ENCODE measurements at places on chromosomes 4 and X. TPM values are rescaled to one million over a fixed set of nuclear protein-coding genes. Genes with fewer than 3 reads are reported as not detected.

Gene JCHAIN
- not detected for polyA plus RNA-seq

Gene DUSP21
- polyA plus RNA-seq, result not detected

Gene IBSP
- polyA plus RNA-seq, result not detected

Gene FATE1
- not detected for polyA plus RNA-seq

Gene PHOX2B
- polyA plus RNA-seq, result not detected

Gene CMC4
- 28.7 TPM for polyA plus RNA-seq

Gene TCP11X2
- not detected for polyA plus RNA-seq

Gene PRDM8
- polyA plus RNA-seq, result 2.4 TPM

Gene NDST4
- not detected for polyA plus RNA-seq

Gene CSAG3
- not detected for polyA plus RNA-seq

GRCh38 chr4:99983289-99983943 is 33.3 kb upstream of the H2AZ1 start:
- no peak for DNase-seq

DNA sequence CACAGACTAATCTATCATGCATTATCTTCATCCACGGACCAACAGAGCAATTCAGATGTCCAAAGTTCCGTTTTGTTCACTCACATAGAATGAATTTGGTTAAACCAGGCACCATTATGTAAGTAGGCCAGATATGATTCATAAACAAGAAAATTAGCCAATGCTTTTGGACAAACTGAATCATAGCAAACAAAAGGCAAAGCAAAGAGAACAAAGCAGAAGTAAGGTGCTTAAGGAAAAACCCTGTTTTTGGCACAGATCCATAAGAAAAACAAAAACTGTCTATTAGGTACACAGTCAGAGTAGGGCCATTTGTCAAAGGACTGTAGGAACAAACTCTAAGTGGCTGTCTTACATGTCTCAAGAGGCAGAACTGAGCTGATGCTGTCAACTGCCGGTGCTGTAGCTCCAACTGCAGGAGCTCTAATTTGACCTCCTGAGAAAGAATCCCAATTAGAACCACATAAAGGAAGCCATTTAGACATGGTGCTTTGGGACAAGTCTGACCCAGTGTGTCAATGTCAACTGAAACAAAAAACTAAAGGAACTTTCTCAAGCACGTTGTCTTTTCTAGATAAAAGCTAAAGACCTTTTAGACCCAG is 146.7 kb downstream of the COL25A1 start:
- no peak for DNase-seq

GRCh38 chrX:13189380-13189779 is 130.5 kb downstream of the ATXN3L start:
- DNase-seq, result no peak

- DNase-seq, result no peak
Measured at GRCh38 chrX:43504394-43504793, 151.7 kb upstream of the MAOA start.

- DNase-seq, result no peak
Measured at GRCh38 chr4:108529984-108530905, 90.1 kb upstream of the RPL34 start.

- no peak for DNase-seq
Measured at GRCh38 chr4:104206784-104207183, 287.9 kb downstream of the CXXC4 start.

GRCh38 chr4:78987683-78988082 is 48.4 kb upstream of the PAQR3 start:
- no peak for DNase-seq

DNA sequence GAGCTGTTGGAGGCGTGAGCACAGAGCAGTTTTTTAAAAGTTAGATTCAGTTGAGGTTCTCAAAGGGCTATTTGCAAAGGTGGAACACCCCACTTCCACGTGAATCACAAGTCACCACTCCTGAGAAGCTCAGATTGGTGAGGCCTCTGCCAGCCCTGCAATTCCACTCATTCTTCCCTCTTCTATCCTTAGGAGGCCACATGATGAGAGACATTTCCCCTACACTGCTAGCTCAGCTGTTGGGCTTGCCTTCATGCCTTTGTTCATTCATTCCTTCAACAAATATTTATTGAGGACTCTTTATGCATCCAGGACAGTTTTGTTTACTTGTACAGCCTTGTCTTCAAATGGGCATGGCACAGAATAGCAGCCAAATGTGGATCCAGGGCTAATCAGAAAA is 3.7 kb downstream of the SRPX2 start:
- no peak for DNase-seq

DNA sequence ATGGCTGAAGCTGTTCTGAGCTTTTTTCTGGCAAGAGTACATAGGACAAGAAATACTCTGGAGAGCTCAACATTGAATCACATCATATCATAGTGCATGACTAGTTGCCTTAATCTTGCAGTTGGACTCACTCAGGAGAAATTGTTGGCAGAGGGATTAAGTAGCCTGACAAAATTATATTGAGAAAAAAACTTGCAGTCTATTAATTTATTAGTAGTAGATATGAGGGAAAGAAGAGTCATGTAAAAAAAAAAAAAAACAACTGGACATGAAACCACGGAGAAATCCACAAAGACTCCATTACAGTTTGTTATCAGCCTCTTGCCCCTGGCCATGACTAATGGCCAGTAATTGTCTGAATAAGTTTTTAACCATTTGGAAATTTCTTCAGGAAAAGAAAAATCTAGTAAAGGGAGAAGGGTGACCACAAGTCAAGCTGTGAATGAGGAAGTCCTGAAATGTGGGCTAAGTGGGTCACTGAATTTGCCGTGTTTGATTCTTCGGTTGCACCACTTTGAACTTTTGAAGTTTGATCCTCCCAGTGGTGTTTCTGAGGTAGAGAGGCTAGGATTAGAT is 45.6 kb downstream of the FHL1 start:
- DNase-seq, result no peak

DNA sequence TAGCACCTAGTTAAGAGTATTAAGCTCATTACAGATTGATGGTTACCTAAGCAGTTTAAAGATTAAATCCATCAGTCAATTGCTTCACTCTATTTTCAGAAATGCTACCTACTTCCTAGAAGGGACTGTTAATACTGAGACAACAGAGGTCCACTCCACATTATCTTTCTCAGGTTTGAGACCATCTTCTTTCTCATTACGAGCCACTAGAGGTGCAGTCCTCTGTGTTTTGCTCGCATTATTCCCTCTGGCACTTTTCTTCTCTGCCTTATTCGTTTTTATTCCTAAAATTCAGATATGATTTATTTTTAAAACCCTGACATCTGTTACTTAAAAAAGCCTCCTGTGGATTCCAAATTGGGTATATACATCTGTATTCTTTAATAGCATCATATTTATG is 459.1 kb downstream of the FSTL5 start:
- no peak for DNase-seq

GRCh38 chr4:89598602-89599001 is 238.4 kb downstream of the SNCA start:
- DNase-seq, result no peak

- no peak for DNase-seq
Measured at GRCh38 chr4:100288811-100289529, 98.7 kb upstream of the DDIT4L start.

DNA sequence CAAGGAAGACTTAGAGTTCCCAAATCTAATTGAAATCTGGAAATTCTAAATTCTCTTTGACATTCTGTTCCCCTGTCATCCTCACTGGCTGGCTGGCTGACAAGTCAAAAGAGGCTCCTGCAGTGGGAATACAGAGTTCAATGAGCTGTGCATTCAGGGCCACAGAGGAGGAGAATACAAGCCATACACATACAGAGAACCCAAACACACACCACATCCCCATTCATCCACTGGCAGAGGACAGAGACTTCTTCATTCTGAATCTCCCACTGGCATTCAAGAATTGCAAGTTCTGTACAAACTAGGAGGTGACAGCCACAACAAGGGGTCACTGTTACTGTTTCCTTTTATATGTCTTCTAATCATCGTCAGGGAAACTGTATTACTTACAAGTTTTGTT is 49.7 kb downstream of the SAT1 start:
- DNase-seq, result no peak

GRCh38 chr4:122602277-122603142 is 18.4 kb downstream of the IL21 start:
- no peak for DNase-seq

Measured in CD8-positive, alpha-beta memory T cell (primary cell).